A375 (cell line): ENCODE measurements at places on chromosomes 11 and 22. TPM values are rescaled to one million over a fixed set of nuclear protein-coding genes. Genes with fewer than 3 reads are reported as not detected.

The SYCE3 gene
- total RNA-seq = not detected in 2 replicates

The TH gene
- total RNA-seq = not detected in 2 replicates

The GATD1 gene
- 24.0 and 30.7 TPM in 2 replicates for total RNA-seq

The MS4A7 gene
- total RNA-seq = not detected in 2 replicates

The ARHGAP42 gene
- total RNA-seq = 2.0 and 3.7 TPM in 2 replicates

The MS4A15 gene
- total RNA-seq = 0.05 TPM in 1 of 2 replicates, not detected in the other

The RFPL1 gene
- not detected in 2 replicates for total RNA-seq

The C11orf21 gene
- not detected in 2 replicates for total RNA-seq

The EHF gene
- 0.58 and 0.68 TPM in 2 replicates for total RNA-seq

The BBOX1 gene
- not detected in 2 replicates for total RNA-seq

The PATE4 gene
- not detected in 2 replicates for total RNA-seq
